ENCODE measurements at places on chromosomes 1 and 21.
A peak's percentile ranks its signal among the peaks of the same experiment; 100 is the strongest.

DNA sequence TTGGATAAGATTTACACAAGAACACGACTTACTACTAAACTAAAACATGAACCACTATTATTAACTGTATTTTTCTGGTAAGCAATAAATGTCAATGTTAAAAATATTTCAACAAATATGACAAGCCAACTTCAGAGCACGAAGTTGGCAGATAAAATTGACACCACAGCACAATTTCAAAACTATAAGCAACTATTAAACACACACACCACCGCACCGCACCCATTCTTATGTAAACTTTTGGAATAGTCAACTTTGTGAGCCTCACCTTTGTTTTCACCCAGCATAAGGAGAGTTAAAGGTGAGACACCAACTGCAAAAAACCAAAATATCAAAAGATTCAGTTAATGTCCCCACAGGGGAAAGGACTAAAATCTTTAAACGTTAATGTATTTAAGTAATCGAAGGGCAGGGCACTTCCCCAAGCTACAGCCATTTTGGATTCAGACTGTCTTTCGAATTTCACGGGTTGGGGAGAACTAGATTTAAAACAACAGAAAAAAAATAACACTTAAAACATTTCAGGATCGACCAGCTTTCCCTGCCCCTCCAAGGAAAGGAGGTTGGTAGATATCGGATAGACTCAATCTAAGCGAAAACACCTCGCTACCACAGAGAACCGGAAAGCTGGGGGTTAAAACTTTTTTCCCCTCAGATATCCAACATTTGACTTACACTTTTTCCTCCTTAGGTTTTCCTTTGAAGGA lies 872 bp downstream of the GPBP1L1 start:
- no peak for DNase-seq

GRCh38 chr1:15884477-15884876 lies 37.0 kb downstream of the SPEN start:
- no peak for DNase-seq

- DNase-seq, result no peak
Observed at GRCh38 chr21:38965241-38965640, 159.5 kb downstream of the ETS2 start.

- no peak for DNase-seq
Observed at GRCh38 chr1:17629460-17629859, 90.0 kb downstream of the ARHGEF10L start.

DNA sequence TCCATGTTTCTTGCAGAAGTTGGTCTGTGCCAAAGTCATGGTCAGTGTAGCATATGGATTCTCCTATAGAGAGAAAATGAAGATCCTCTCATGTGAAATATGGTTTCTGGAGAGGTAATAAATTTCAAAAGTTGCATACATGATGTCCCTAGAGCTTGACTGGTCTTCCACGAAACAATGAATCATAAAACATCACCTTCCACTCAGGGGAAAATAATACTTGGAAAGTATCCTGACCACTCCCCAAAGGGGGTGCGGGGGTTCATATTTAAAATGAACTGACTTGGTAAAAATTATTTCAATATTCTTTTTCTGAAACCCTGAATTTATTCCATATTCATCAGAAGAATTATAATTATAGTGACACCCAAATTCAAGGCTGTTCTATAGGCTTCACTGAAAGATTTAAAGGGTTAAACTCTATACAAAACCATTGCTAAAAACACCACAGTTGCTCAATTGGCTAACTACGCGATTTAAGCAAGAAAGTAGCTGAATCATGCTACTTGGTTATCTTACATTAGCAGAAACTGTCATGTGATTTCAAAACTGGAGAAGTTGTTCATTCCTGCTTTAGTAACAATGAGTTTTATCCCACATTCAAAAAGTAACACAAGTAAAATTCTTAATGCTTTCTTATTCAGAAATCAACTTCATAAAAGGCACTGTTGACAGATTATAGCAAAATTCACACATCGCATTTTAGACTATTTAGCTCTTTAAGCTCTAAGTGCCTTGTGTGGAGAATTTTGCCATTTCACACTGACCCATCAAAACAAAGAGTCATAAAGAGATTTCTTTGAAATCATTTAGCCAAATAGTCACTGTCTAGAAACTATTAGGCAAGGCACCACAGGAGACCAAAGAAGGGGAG lies 5.3 kb downstream of the CREG1 start:
- DNase-seq, result no peak

GRCh38 chr1:238485057-238485911 lies 594.6 kb upstream of the ZP4 start:
- DNase-seq, result peak; percentile 45

GRCh38 chr1:103162360-103162759 lies 54.0 kb upstream of the COL11A1 start:
- peak; percentile 31 for DNase-seq

GRCh38 chr1:55118651-55119329 lies 79.4 kb downstream of the PCSK9 start:
- DNase-seq, result no peak

DNA sequence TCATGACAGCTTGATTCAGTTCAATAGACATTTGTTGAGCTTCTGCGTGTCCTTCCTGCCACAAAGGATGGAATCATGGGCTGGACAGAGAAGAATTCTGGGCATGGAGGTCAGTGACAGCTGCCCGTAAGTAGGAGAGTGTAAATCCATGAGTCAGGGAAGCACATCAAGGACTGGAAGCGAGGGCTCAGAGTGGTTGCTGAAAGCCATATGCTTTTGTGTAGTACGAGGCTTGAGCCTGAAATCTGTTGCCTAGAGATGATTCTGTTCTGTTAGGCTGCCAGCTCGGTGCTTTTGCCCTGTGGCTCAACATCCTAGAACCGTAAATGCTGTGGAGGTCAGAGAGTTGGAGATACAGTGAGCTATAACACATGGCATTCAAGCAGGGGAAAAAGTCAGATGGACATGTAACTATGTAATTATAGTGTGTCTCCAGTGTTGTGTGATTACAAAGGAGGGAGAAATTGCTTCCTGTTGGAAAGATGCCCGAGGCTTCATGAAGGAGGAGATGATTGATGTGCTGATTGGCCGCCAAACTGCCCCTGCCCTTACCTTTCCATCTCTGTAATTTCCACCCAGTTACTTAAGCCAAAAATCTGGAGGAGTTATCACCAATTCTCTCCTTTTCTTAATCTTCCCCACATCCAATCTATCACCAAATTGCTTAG lies 92.8 kb upstream of the CACNA1E start:
- no peak for DNase-seq

- DNase-seq, result no peak
Observed at GRCh38 chr1:27885621-27886352, 13.4 kb downstream of the THEMIS2 start.

DNA sequence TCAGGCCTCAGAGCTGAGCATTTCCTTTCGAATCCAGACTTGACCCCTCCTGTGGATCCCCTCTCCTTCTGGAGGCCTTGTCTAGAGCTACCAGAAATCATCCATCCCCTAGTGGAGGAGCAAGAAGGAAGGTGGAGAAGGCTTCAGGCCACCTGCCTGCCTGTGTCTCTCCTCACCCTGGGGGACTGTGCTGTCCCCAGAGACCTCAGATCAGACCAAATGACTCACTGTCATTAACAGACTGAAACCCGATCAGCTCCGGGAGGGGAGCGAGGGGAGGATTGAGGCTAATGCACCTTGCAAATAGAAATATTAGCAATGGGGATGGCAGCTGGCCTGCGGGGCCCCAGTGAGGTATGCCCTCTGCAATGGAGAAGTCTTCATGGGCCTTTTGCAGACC lies 2.1 kb downstream of the MYBPH start:
- DNase-seq, result no peak

DNA sequence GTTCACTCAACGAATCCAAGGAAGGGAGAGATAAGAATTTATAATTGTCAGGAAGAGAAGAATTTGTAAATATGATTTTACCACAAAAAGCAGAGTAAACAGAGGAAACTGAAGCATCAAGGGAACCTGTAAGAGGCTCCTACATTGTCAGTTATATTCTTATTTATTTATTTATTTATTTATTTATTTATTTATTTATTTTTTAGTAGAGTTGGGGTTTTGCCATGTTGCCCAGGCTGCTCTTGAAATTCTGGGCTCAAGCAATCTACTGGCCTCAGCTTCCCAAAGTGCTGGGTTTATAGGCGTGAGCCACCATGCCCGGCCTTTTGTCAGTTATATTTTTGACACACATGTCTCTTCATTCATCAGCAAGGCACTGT lies 47.1 kb downstream of the FCRL3 start:
- DNase-seq, result no peak

DNA sequence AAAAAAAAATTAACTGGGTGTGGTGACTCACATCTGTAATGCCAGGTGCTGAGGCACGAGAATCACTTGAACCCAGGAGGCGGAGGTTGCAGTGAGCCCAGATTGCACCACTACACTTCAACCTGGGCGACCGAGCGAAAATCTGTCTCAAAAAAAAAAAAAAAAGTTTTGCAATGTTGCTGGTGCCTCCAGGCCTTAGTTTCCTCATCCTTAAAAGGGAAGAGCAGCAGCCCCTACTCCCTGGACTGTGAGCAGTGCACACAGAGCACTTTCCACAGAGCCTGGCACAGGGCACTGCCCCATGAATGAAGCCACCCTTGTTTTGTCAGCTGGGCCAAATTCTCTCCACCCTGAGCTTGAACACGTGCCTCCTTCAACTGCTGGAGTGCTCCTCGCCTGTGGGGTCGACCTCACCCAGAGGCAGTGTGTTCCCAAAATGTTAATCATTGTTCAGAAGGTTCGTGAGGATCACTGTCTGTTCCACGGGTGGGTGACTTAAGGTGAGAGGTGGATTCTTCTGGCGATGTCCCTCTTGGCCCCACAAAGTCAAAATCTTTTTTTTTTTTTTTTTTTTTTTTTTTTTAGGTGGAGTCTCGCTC lies 152.1 kb upstream of the TMEM51 start:
- DNase-seq, result no peak

DNA sequence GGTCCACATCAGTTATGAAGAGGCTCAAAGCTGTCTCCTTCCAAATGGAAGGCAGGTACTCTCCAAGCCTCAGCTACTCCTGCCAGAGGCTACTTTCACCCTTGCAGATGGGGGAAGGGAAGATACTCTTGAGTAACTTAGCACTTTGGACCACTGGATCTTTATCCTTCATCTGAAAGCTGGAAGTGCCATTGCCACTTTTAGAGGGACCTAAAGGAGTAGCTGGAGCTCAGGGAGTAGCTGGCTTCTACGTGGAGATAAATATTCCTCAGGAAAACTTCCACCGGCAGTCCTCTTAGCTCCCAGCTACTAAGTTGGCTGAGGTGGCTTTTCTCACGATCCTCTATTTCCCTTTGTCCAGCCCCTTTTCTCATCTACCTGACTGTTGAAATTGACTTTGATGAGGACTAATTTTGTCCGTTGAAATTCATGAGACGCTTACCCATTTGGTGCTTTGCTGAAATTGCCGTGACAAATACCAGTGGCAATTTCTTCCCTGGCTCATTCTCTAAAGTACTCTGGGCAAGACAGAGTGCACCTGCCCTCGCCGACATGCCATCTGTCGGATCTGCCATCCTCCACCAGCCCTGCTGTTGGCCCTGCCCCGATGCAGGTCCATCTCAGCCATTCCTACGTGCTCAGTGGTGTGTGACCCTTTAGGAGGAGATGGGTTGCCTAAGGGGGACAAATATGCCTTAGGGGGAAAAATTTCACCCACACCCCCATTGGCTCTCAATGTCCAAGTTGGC lies 13.6 kb downstream of the IGSF21 start:
- DNase-seq, result peak; percentile 92

GRCh38 chr1:19730793-19731192 lies 66.1 kb downstream of the HTR6 start:
- no peak for DNase-seq

GRCh38 chr1:200907611-200908097 lies 13.0 kb downstream of the INAVA start:
- no peak for DNase-seq
